ENCODE measurements at places on chromosomes 16 and 17. TPM values are rescaled to one million over a fixed set of nuclear protein-coding genes. Genes with fewer than 3 reads are reported as not detected.

DNA sequence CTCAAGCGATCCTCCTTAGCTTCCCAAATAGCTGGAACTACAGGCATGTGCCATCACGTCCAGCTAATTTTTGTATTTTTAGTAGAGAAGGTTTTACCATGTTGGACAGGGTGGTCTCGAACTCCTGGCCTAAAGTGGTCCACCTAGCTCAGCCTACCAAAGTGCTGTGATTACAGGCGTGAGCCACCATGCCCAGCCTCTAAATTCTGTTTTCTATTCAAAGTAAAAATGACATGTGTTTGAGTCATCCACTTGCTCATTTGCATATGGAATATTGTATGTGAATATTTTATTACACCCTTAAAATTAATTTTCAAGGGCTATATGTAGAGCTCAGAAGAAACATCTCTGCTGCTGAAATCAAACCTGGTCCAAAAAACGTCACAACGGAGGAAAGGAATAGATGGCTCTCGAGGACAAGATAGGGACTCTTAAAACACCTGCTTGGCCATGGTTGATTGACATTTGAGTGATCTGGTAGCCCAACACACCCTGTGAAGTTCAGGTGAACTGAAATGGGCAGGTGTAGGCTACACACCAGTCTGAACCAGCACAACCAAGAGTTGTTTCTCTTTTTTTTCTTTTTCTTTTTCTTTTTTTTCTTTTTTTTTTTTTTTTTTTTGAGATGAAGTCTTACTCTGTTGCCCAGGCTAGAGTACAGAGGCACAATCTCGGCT, 51.1 kb downstream of the SF3B3 start:
- DNase-seq = no peak

- DNase-seq = no peak
Observed at GRCh38 chr16:73427164-73427563, 379.2 kb upstream of the ZFHX3 start.

DNA sequence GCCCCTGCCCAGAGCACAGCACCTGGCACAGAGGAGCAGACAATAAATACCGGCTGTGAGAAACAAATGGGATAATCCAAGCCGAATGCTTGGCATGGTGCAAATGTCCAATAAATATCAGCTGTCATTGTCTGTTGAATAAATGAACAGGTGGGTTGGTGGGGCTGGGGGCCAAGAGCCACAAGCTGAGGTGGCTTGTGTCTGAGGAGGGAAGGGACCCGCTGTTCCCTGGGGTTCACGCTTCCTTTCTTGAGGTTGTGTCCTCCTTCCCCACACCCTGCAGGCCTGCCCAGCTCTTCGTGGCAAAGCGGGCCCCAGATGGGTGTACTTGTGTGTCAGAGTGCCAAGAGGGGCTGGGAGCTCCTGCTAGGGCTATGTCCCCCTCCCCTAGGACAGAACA, 38.6 kb downstream of the ARHGAP27 start:
- no peak for DNase-seq

- no peak for DNase-seq
Observed at GRCh38 chr17:8147141-8147804, 4.9 kb downstream of the PER1 start.

- peak; percentile 56 for DNase-seq
Observed at GRCh38 chr16:22386976-22387375, 12.6 kb upstream of the CDR2 start.

CRHR1 gene
- total RNA-seq = not detected
